ENCODE measurements at places on chromosomes 16 and 17.

DNA sequence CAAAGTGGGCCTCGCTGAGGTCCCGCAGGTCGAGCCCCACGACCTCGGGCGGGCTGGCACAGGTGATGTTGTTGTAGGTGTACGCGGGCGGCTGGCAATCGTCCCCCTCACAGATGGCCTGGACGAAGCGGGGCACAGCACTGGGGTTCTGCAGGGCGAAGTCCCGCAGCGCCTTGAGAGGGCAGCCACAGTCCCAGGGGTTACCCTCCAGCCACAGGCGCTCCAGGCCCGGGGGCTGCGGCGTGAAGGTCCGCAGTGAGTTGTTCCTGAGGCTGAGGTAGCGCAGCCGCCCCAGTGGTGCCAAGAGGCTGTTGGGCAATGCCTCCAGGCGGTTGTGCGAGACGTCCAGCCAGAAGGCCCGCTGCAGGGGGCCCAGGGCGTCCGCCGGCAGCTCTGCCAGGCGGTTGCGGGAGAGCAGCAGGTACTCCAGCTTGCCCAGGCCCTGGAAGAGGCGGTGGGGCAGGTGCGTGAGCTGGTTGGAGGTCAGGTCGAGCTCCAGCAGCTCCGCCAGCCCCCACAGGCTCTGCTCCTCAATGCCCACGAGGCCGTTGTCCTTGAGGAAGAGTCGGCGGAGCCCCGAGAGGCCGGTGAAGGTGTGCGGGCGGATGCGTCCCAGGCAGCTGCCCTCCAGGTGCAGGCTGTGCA, 2.8 kb downstream of the IGFALS start:
- no peak for DNase-seq

DNA sequence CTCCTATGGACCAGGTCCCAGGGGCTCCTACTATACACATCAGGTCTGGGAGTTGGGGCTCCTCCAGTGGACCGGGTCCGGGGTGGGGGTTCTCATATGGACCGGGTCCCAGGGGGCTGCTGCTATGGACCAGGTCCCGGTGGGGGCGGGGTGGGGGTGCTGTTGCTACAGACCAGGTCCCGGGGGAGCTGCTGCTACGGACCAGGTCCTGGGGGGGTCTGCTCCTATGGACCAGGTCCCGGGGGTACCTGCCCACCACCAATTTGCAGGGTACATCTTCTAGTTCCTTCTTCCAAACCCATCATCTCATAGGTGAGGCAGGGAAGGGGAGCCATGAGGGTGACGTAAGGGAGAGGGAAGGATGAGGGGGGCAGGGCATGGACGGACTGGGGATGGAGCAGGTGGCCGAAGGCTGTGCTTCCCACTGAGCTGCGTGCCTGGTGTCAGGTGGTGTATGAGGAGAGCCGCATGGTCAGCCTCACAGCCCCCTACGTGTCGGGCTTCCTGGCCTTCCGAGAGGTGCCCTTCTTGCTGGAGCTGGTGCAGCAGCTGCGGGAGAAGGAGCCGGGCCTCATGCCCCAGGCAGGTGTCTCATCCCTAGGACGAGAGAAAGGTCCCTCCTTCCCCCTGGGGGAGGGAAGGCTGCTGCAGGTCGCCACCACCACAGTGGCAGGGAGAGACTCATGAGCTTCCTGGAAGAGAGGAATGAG, 6.6 kb downstream of the ENDOV start:
- DNase-seq = no peak

DNA sequence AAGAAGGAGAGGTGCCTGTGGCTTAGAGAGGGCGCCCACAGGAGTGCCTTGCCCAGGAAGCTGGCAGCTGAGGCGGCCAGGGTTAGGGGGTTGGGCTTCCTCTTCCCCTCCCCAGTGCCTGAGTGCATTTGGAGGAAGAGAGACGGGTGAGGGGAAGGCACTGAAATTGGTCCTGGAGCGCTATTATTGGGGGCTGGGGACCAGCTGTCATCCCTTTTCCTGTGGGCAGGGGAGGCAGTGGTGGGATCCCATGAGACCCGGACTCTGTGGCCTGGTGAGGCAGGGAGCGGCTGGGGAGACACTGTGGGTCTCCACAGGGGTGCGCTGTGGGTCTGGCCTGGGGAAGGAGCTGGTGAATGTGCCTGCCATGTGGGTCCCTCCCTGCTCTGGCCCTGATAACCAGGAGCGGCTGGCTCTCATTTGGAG, 259.7 kb downstream of the SEC14L1 start:
- no peak for DNase-seq

- no peak for DNase-seq
These were observed 30.6 kb upstream of the MMD start for GRCh38 chr17:55452139-55452790.

DNA sequence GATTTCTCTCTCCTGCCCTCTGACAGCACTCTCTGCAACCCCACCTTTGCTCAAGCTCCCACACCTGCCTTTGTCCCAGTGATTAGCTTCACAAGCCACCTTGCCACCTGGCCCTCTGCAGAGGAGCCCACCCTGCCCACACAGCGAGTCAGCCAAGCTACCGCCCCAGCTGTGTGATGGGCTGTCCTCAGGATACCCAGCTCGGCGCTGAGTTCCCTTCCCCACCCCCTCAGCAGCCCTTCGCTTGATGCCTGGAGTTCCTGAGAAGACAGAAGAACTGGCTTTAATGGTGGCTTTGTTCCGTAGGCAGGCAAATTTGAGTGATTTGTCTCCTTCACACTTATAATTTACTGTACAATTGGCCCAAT, 266.4 kb downstream of the CBLN1 start:
- peak; percentile 12 for DNase-seq

- no peak for DNase-seq
These were observed 8.2 kb downstream of the PRKCA start for GRCh38 chr17:66310528-66311148.

DNA sequence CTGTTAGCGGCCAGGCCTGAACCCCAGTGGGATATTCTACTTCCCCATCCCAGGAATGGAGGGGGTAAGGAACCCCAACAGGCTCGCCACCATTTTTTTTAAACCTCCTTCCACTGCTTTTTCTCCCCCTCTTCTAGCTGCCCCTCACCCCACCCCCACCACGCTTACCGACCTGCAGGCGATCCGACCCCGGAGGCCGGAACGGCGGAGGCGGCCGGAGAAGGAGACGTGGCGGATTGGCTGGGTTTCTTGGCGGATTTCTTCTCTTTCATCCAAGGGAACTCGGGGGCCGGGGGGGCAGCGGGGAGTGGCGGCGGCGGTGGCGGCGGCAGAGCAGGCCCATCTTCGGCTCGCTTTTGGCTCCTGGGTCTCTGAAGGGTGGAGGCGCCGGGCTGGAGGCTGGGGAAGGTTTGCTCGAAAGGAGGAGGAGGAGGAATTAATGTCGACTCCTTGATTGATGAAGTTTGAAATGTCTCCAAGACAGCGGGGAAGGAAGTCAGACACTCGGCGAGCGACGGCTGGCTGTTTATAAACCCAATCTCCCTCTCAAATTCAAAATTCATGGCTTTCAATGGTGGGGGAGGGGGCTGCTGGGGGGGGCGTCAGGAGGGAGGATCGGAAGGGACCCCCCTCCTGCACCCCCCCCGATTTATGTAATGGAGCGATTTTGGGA, 424 bp downstream of the HOXB2 start:
- peak; percentile 95 for DNase-seq

DNA sequence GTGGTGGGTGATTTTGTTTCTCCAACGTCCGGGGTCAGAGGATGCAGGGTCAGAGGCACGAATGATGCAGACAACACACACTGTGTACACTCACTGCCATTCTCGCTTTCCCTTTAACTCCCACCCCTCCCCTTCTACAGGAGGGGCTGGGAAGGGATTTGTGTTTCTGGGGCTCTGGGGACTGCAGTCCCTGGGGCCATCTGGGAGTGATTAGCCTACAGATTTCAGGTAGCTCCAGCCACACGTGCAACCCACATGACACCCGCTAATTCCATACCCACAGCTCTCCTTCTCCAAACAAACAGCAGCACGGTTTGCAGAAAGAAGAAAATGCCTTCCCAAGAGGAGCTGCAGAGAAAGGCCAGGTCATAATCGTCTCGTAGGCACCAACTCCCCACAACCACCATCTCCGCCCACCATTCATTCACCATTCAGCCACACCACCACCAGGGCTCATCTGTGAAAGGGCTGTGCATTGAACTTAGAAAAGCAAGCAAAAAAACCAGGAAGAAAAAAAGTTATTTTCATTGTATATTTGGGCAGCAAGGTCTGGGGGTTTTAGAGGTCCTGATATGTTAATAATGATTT, 9.4 kb upstream of the SOX9 start:
- DNase-seq = no peak

DNA sequence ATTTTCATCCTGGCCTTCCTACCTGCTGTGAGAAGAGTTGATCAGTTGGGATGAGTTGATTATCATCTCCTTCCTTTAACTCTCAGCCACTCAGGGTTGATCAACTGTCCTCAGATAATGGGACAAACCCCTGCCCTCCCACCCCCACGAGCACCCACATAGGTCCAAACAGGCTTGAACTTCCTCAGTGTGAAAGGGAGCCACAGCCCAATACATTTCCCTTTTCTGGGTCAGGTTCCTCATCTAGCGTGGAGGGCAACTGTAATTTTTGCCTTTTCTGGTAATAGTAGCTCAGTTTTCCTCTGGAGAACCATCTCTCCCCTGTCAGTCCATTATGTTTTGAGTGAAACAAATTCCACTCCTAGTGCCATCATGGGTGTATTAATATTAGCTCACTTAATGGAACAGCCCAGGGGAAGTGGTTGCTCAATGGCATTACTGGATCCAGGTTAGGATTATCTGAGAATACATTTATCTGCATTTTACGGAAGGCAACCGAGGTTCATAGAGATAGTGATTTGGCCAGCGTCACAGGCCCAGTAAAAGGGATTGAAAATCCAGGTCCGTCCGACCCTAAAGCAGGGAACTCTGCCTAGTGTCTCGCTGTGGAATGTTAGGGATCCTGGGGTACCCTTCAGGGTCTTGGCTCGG, 476 bp upstream of the LPCAT2 start:
- no peak for DNase-seq

DNA sequence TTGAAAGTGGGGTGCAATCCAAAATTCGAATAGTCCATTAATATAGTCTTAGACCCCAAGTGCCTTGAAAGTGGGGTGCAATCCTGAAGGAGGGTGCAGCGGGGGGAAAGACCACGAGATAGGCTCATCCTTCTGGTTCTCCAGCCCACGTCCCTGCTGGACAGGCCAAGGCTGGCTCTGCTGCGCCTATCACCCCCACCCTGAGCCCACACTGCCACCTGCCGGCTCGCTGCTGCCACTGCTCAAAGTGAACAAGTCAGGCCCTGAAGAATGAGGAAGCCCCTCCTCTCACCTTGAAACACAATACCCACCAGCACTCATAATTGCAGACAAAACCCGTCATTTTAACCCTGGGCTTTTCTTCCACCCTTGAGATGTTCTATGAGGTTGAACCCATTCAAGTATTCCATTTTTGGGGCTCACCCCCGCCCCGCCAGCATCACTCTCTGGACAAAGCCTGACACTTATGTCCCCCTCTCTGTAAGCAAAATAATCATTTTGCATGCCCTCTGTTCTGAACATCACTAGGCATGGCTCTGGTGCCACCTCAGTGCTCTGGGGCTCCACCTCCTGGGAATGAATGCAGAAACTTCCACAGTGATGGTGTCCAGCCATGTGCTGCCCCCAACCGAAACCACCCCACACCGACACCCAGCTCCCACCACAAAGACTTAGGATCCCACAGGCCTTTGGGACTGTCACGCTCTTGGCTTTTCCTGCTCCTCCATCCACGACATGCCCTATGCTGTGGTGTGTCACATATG, 56.8 kb downstream of the BEAN1 start:
- DNase-seq = peak; percentile 84

- DNase-seq = no peak
These were observed 43.2 kb downstream of the RPH3AL start for GRCh38 chr17:309361-309888.

DNA sequence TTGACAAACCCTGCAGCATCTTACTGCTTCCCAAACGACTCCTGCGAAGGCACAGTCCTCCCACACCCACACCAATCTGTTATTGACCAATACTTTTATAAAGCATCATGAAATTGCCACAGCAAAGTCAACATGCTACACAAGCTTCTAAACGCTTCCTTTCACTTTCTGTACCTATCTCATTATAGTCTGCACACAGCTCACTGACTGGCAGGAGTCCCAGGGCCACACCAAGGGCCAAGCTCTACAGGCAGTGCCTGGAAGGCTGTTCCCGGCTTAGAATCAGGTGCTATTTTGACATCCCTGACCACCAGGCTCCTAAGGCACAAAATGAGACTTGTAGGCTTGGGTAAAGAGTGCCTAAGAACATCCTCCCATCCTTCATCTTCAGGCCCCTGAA, 39.5 kb downstream of the USP7 start:
- DNase-seq = no peak

GRCh38 chr17:32664936-32665583, 178.3 kb downstream of the CDK5R1 start:
- no peak for DNase-seq

- DNase-seq = no peak
These were observed 65.2 kb downstream of the ARSG start for GRCh38 chr17:68356520-68356919.

- no peak for DNase-seq
These were observed 143.7 kb downstream of the ZNF18 start for GRCh38 chr17:11853321-11854151.

DNA sequence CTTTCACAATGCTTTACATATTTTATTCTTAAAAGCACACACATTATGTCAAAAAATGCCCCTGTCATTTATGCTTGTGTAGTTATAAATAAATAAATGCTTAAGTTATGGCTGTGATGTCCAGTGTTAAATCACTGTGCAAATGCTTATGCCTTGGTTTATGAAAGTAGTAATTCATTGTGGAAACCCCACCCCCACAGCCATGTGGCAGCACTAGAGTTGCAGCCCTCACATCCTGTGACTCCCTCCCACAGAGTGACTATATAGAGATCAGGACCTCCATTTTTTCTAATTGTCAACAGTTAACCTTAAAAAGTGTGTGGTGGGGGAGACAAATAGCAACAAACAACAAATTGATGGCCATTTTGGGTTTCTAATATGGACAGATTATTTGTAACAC, 2.4 kb downstream of the SKAP1 start:
- no peak for DNase-seq
